ENCODE measurements at places on chromosomes 16 and 17. TPM values are rescaled to one million over a fixed set of nuclear protein-coding genes. Genes with fewer than 3 reads are reported as not detected.
A peak's percentile ranks its signal among the peaks of the same experiment; 100 is the strongest.

DNA sequence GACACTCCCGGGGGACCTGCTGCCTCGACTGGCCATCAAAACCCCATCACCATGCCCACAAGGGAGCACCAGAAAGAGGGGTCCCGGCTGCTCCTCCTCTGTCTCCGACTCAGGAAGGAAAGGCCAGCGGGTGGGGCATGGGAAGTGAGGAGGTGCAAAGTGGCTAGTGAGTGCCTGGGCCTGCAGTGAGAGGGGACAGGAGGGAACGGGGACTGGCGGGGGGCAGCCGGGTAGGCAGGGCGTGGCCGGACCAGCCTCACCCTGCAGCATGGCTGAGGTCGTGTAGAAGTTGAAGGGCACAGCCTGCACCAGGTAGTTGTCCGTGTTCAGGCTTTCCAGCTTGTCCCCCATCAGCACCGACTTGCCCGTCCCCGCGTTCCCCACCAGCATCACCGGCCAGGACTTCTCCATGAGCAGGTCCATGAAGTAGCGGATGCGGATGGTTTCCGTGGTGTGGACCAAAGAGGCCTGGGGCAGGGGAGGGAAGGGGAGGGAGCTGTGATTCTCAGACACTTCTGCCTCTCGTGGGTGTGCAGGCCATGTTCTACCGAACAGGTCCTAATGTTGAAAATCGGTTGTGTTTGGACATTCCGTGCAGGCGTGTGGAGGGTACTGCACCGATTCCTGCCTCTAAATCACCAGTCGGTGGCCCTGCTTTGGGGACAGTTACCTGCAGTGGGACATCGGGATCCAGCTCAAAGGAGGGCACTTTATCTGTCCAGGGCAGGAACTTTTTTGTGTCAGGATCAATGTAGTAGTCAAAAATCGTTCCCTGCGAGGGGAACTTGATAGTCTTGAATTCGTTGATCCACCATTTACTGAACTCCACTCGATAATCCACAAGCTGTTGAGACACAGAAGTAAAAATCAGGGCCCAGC lies 91.7 kb downstream of the DNAH17 start:
- no peak for DNase-seq

DNA sequence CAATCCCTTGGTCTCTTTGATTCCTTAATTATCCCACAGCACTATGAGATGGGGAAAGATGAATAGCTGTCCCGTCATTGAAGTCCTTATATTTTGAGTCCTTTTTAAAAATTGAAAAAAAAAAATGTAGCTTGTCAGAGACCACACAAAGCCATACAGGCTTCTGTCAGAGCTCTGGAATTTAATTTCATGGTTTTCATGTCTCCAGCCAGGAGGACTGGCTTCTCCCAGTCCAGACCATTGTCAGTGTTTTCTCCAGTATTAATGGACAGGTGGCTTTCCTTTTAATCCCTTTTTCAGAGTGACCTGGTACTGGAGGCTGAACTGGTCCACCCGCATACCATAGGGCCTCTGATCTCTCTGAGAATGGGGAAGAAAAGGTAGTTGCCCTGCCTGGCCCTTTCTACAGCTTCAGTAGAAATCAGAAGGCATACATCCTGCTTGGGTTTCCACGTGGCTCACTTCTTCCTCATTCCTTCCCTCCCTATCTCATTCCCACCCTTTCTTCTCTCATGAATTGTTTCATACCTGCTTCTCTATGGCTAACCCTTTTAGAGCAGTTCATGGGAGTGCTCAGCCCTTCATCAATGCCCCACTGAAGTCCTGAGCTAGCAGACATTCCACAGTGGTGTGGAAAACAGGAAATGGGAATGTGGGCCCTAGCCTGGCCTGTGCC lies 29.1 kb downstream of the TRIM16 start:
- DNase-seq: no peak

DNA sequence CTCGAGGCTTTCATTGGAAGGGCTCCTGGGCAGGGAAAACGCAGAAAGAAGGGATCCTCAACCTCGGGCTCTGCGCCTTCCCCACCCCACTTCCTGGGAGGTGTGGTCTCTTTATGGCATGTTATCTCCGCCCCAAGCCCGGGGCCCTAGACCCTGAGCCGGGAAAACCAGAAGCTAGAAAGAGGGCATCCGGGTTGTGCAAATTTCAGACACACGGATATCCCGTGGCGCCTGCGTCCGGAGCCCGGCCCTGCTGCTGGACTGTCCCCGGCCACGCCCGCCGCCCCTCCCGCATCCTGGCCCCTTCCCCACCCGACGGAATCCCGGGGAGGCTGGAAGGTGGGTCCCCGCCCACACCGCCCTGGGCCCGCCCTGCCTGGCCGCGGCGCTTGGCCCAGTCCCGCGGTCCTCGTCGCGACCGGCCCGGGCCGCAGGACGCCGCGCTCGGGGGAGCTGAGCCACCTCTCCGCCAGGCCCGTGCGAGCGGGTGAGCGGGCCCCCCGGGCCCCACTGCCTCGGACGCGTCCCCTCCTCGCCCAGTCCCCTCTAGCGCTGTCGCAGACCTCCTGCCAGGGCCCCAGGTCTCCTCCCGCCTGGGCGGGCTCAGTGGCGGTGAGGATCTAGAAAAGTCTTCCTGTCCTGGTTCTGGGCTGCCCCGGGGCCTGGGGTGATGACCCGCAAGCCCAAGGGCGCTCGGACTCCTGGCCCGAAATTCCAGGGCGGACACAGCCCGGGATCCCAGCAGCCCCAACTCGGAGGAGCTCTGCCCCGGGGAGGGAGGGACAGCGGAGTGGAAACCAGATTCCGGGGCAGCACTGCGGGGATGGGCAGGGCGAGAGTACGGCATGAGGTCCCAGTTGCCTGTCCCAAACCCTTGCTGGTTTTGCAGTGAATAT lies at the start of gene SLC16A5:
SLC16A5 (plus strand) TSS at position 397 of the 896 bp plus-strand sequence. CDS start 5,683 bp downstream, outside the sequence.
- peak; percentile 86 for DNase-seq

DNA sequence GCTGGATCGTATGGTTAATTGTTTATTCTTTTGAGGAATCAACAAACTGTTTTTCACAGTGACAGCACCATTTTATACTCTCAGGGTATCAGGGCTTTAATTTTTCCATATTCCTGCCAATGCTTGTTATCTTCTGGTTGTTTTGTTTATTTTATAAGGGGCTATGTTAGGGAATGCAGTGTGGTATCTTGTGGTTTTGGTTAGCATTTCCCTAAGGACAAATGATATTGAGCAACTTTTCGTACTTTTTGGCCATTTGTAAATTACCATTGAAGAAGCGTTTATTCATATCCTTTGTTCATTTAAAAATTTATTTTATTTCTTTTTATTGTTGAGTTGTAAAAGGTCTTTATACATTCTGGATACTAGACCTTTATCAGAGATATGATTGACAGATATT lies 322.0 kb upstream of the SALL1 start:
- DNase-seq: no peak

DNA sequence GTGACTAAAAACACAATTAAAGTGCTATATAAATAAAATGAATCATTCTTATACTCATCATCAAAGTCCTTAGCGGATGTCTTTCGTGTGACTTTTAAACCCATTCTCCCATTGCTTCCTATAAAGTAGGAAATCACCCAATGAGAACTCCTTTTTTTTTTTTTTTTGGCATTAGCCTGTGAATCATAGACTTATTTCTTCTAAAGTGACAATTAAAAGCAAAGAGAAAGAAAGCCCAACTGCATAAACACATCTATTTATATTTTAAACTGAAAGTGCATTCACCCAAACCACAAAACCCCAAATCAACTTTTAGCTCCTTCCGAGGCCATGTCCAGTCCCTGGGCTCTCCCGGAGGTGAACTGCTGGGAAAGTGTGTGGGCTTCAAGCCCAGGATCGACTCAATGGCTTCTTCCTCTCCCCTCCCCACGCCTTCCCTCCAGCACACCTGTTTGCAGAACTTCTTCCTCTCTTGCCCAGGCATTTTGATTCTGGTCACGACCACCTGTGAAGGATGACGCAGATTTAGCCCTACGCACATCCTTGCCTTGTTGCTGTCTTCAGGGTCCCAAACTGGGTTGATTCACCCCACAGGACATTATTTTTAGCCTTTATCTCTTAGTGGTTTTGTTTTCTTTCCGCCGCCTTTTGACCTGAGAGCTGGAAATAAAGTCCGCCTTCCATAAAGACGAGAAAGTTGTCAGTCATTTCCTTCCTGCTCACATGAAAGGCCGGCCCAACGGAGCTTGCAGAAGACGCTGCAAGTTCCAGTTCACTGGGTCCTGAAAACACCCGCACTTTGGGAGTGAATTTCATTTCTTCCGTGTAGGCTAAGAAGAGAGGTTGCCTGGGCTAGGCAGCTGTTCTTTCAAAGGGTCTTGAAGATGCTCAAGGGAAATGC lies 166.8 kb downstream of the MAP2K6 start:
- DNase-seq: no peak

The HSD17B2 gene
- 83.2 TPM for polyA plus RNA-seq

GRCh38 chr16:84498859-84499620 lies 5.4 kb downstream of the MEAK7 start:
- no peak for DNase-seq

GRCh38 chr17:896454-896853 lies 83.1 kb downstream of the NXN start:
- DNase-seq: no peak

The MYH2 gene
- polyA plus RNA-seq: 0.15 TPM

- no peak for DNase-seq
These were observed 596 bp downstream of the UNKL start for GRCh38 chr16:1413684-1414531.

DNA sequence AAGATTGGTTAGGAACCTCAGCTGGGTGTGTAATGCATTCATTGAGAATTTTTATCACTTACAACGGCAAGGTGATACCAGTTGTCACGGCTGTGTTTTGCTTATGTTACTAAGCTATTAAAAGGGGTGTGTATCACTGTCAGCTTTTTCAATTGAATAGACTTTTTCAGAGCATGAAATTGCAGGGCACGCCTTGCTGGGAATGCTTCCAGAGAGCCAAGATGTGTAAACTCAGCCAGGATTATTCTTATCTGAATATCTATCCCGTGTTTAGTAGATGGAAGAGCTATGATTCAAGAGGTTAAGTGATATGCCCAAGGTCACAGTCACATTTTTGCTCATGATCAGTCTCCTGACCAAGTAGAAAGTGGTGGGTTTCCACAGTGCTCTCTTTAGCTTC lies 6.6 kb upstream of the TEKT3 start:
- DNase-seq: peak; percentile 28

The LGALS9B gene
- not detected for polyA plus RNA-seq

DNA sequence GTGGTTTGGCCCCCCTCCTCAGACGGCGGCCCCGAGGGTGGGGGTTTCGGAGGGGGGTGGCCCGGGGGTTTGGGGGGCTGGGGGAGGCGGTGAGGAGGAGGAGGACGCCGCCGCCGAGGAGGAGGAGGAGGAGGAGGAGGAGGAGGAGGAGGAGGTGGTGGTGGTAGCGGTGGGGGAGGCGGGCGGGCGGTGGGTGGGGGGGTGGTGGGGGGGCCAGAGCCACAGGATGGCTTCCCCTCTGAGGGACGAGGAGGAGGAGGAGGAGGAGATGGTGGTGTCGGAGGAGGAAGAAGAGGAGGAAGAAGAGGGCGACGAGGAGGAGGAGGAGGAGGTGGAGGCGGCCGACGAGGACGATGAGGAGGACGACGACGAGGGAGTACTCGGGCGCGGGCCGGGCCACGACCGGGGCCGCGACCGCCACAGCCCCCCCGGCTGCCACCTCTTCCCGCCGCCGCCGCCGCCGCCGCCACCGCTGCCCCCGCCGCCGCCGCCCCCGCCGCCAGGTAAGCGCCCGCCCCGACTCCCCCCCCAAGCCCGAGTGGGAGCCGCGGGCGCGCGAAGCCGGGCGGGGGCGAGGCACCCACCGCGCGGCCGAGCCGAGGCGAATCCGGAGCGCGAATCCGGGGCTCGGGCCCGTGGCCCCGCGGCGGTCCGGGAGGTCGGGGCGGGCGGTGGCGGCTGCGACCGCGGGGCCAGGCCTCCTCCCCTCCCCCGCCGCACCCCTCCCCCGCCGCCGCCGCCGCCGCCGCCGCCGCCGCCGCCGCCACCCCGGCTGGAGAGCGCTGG lies 3.8 kb upstream of the CHD3 start:
- DNase-seq: no peak

DNA sequence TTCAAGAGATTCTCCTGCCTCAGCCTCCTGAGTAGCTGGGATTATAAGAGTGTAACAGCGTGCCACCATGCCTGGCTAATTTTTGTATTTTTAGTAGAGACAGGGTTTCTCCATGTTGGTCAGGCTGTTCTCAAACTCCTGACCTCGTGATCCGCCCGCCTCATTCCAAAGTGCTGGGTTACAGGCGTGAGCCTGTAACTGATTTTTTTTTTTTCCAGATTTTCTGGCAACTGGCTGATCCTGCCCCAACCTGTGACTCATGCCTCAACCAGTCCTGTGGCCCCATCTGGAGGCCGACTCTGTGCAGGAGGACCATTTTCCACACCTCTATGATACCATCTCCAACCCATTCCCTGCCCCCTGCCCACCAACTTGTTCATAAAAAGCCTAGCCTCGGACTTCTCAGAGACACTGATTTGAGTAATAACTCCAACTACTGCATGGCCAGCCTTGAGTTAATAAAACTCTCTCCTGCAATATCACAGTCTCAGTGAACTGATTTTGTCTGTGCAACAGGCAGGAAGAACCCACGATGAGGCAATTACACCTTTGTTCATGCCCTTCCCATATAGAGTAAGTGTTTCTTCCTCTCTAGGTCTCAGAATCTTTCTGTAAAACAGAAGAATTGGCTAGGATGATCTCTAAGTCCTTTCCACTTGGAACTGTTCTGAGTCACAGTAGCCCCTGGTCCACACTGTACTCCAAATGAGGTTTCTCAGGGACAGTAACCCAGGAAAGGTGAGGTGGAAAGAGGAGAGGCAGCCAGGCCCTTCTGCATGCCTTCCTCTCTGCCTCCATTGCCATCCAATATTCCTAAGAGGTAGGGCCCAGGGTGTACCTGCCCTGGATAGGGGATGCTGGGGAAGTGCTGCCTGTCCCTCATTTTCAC lies 8.8 kb upstream of the CNOT1 start:
- DNase-seq: no peak

- DNase-seq: no peak
These were observed 307.2 kb downstream of the ABCC12 start for GRCh38 chr16:47848421-47849109.

DNA sequence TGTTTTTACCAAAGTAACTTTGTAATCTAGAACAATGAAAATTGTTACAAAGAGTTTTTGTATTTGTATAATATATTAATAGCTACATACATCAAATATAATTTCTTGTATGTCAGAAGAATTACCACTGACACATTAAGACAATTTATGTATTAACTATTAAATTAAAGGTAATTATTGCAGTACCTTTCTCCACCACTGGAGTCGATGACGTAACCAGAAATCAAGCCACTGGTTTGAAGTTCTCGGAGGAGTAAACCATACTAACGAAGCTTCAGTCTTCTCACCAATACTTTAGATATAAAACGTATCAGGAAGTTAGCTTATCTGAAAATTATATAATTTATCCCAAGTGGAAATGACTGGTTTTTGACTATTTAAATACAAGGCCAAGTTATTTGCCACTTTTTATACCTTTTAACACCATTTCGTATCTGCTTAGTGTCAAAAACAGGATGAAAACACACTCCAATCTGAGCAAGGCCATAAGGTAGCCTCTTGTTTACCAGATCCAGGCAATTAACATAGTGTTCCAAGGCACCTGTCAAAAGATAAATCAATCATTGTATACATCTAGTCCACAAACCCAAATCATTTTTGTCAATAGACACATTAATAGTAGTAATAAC lies 4.3 kb downstream of the POLG2 start:
- no peak for DNase-seq

The AANAT gene
- not detected for polyA plus RNA-seq

Measured in urinary bladder (tissue), 4 donors.